ENCODE measurements at places on chromosomes 3 and 15. TPM values are rescaled to one million over a fixed set of nuclear protein-coding genes. Genes with fewer than 3 reads are reported as not detected.

CACNA1D gene
- total RNA-seq, result under 0.01 TPM

ERICH6 gene
- total RNA-seq, result 0.14 TPM

SERPINI1 gene
- total RNA-seq, result 0.88 TPM

MYO5C gene
- total RNA-seq, result under 0.01 TPM

SLCO2A1 gene
- total RNA-seq, result 1.6 TPM

GNAT1 gene
- not detected for total RNA-seq

STXBP5L gene
- total RNA-seq, result not detected

ZNF106 gene
- total RNA-seq, result 42.7 TPM

SEMA6D gene
- total RNA-seq, result 25.8 TPM

TMCO5A gene
- not detected for total RNA-seq

IL5RA gene
- total RNA-seq, result not detected

SOX14 gene
- total RNA-seq, result not detected

ATOSA gene
- 16.9 TPM for total RNA-seq

ARPP21 gene
- total RNA-seq, result 0.14 TPM

ZCWPW2 gene
- 0.72 TPM for total RNA-seq

MCF2L2 gene
- total RNA-seq, result 0.29 TPM

OGG1 gene
- total RNA-seq, result 25.6 TPM

FAM107A gene
- total RNA-seq, result not detected

GABRA5 gene
- not detected for total RNA-seq

AADACL2 gene
- not detected for total RNA-seq

LDHAL6B gene
- not detected for total RNA-seq

ATP13A5 gene
- not detected for total RNA-seq

All from placental pericyte (primary cell).